Fibroblast of upper back skin (primary cell): ENCODE measurements at places on chromosomes 11 and 22.
A peak's percentile ranks its signal among the peaks of the same experiment; 100 is the strongest.

DNA sequence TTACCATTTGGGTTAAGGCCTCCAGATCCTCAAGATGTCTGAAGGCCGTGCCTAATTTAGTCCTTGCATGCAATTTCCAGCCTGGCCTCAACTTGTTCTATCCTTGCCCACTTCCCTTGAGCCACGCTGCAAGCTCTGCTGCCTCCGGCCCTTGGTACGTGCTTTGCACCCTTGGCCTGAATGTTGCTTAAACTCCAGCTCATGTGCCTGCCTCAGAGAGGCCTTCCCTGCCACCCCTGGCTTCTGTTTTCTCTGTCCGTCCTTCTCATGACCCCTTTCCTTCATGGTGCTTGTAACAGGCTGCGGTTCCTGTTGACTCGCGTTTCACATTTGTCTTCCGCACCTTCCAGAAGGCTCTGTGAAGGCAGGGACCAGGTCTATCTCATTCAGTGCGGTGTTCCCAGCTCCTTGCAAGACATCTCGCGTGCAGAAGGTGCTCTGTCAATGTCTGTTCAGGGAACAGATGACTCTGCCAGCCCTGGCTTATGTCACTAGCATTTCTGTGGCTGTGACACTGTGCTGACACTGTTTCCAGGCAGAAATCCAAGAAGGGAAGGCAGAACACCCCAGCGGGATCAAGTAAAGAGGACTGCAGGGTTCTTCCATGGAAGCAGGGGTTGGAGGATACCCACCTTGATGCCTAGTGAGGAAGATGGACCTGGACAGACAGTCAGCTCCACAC, 61.8 kb downstream of the FBLN1 start:
- DNase-seq: no peak

- DNase-seq: peak; percentile 50
Measured at GRCh38 chr11:32118025-32118974, 27.4 kb downstream of the RCN1 start.

DNA sequence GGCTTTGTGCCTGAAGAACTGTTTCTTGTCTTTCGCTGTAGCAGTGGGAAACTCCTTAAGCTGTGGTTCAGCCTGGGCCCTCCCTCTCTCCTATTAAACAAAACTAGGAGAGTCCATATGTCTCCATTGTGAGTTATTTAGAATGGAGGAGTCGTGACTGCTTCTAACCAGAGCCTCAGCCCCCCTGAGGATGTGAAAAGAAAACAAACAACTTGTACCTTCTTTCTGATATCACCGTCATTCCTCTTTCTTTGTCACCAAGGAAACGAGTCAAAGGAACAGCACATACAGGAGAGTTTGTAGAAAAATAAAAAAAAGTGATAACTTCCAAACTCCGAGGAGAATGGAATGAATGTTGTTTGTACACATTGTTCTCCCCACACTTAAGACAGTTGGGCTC, 11.6 kb upstream of the EXT2 start:
- no peak for DNase-seq

- DNase-seq: no peak
Measured at GRCh38 chr11:21316591-21316990, 647.2 kb downstream of the NELL1 start.

GRCh38 chr11:47786373-47786772, 19.2 kb upstream of the FNBP4 start:
- no peak for DNase-seq

DNA sequence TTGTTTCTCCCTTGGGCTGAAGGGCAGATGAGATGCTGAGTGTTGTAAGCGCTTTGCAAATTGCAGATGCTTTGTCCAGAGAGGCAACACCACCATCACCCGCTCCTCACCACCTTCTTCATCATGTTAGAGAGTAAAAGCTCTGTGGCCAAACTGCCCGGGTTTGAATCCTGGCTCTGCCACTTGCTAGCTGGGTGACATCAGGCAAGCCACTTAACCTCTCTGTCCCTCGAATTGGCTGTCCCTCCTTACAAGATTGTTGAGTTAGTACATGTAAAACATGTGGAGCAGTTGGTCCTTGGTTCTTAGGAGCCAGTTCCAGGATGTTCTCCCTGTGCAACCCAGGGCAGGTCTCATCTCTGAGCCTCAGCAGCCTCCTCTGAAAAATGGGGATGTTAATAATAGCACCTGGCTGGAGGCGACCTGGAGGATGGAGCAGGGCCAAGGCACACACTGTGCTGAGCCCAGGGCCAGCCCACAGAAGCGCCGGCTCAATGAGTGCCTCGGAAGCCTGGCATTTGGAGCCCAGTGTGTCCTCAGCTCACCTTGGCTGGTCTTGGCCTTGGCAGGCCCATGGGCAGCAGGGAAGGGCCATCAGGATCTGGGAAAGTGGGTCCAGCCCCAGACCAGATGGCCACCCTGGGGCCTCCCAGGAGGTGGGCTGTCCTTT, 10.5 kb downstream of the C11orf86 start:
- DNase-seq: no peak

DNA sequence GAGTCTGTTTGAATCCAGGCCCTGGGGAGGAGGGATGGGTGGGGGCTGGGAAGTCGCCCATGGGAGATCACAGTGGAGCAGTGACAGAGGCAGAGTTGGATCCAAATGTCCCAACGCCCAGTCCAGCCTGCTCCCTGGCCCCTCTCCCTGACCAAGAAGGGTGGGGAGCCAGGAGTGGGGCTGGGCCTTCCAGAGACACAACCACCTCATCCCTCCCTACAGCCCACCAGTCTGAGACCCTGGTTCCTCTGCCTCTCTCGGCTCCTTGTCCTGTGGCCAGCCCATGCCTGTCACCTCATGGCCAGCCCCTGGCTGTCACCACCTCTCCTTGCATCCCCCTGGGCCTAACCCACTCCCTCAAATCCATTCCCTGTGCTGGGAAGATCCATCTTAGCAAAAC, 71.2 kb upstream of the PRR5 start:
- no peak for DNase-seq

- DNase-seq: no peak
Measured at GRCh38 chr11:117866526-117866925, 9.9 kb downstream of the FXYD6 start.

GRCh38 chr22:47851586-47851985, 1089.1 kb downstream of the TBC1D22A start:
- no peak for DNase-seq

GRCh38 chr11:21511835-21512440, 680.9 kb upstream of the ANO5 start:
- DNase-seq: peak; percentile 24

GRCh38 chr11:79243422-79244210, 197.2 kb downstream of the TENM4 start:
- DNase-seq: no peak

- no peak for DNase-seq
Measured at GRCh38 chr22:24102366-24103200, 78.7 kb upstream of the SUSD2 start.

GRCh38 chr22:24496661-24497060, 1.5 kb downstream of the UPB1 start:
- DNase-seq: no peak

- DNase-seq: no peak
Measured at GRCh38 chr11:1630271-1630670, 696 bp downstream of the KRTAP5-5 start.

DNA sequence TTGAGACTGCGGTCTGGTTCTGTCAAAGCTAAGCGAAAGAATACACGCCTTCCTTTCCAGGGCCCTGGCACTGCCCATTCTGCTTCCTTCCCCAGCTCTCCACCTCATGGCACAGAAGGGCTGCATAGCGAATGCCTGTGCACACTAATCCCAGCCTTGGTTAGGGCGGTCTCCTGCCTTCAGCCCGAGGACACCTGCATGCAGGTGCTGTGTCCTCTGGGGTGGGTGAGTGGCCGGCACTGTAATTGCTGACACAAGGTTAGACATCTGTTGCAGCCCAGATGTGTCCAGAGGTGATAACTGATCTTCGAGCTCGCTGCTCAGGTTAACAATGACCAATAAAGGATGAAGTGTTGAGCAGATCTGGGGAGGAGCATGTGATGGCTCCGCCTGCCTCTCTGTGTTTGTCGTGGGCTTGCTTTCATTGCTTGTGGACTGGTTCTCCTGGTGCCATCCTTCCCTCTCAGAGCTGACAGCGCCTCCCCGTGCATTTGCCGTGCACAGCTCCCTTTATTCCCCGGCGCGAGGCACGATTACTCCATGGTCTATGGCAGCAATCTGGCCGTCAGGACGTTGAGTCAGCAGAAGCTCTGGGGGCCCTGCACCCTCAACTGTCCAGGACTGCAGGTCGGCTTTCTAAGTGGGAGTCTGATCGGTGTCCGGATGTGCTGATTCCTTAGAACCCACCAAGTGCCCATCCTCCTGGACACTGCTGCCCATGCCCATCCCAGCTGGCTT, 1088.2 kb downstream of the BRD1 start:
- DNase-seq: no peak

- no peak for DNase-seq
Measured at GRCh38 chr22:43060183-43060582, 29.0 kb downstream of the TTLL1 start.

DNA sequence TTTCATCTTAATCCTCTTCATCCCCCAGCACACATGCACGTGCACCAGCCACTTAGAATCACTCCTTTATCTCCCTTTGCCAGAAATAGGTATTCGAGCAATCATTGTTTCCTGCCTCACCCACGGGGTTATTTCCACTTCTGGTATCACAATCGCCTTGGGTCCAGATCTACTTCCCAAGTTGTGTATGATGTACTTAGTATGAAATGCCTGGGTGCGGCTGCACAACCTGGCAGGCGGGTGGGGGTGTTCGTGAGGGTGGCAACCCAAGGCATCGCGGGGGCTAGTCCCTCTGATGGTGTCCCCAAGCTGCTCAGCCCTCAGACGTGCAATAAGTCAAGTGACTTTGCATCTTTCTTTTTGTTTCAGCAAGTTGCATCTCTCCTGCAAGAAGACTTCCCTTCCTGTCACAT, 475.6 kb downstream of the MIAT start:
- no peak for DNase-seq

DNA sequence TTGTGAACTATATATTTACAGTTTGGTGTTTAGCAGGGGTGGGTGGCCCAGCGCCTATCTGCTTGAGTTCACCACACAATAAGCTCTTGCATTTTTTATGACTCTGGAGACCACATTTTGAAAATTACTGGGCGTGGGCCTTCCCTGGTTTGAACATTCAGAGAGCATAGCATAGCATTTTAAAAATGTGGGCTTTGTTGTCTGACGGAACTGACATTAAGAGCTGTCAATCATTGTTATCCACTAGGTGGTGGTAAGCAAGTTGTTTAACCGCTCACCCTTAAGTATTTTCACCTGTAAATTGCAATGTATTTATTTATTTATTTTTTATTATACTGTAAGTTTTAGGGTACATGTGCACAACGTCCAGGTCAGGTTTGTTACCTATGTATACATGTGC, 1.0 kb downstream of the NLRP14 start:
- DNase-seq: no peak

DNA sequence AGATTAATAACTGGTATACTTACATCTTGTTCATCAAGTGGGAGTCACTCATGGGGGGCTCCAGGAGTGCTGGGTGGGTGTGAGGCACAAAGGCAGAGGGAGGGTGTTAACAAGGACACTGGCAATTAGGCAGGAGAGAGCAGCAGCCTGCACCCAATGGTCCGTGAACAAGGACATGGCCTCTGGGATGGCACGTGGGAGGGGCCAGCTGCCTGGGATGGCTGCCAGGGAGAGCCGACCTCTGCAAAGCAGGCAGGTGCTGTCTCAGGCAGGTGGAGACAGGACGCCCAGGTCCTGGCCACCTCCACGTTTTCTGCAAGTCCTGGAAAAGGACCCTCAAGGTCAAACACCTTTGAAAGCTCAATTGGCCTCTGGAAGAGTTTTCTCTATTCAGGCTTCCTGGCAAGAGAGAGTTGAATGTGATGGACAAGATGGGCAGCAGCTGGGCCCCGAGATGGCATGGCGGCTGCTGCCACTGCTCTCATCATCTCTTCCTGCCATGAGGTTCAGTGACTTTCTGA, 257.1 kb downstream of the BUD13 start:
- DNase-seq: no peak

DNA sequence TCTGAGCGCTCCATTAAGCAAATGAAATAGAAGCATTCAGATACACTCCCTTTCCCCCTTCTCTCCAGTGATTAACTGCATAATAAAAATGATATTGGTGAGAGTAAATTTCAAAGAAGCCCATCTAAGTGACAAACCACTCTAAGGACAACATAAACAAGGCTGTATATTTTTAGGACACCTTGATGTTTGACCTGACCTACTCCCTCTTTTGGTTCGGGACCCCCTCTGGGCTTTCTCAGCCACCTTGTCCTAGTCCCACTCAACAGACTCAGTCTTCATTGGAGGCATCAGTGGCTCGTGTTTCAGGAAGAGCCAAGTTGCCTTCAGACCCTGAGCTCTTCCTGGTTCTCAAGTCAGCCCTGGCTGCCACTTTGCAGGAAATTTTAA, 182.3 kb upstream of the NCAM1 start:
- DNase-seq: no peak

- DNase-seq: no peak
Measured at GRCh38 chr11:134632347-134633119, 220.5 kb upstream of the B3GAT1 start.
